AG09309 (cell line): ENCODE measurements at places on chromosomes 2 and 18.

DNA sequence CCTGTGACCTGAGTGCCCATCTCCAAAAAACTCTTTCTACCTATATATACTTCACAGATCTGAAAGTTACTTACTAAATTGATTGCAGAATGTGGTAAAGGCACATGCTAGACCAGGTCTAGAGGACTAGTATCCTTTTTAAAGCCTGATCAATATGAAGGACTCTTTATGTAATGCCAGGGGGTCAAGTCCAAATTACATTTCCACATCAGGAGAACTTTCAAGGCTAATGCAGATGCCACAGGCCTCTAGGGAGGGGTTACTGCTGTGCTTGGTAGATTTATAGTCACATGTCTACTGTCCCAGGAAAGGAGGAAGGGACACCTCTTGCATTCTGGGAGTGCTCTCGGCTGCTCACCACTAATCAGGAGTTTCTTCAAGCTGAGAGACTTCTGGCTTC lies 118.4 kb upstream of the NOSTRIN start:
- DNase-seq = no peak

DNA sequence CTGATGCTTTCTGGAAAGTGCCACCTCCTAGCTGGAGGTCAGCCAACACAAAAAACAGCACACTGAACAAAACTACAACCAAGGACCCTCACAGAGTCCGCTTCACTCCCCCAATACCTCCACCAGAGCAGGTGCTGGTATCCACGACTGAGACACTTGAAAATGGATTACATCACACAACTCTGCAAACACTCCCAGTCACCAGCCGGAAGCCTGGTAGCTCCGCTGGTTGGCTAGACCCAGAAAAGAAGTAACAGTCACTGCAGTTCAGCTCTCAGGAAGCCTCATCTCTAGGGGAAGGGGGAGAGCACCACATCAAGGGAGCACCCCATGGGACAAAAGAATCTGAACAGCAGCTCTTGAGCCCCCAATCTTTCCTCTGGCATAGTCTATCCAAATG lies 175.4 kb downstream of the LCLAT1 start:
- DNase-seq = no peak

GRCh38 chr2:71882949-71883472 lies 264.7 kb downstream of the CYP26B1 start:
- peak; percentile 93 for DNase-seq

- no peak for DNase-seq
Measured at GRCh38 chr2:227891673-227892072, 20.2 kb downstream of the DAW1 start.

GRCh38 chr2:37457401-37457901 lies 113.0 kb downstream of the QPCT start:
- peak; percentile 67 for DNase-seq

GRCh38 chr2:229914171-229914570 lies 7.6 kb downstream of the TRIP12 start:
- no peak for DNase-seq

DNA sequence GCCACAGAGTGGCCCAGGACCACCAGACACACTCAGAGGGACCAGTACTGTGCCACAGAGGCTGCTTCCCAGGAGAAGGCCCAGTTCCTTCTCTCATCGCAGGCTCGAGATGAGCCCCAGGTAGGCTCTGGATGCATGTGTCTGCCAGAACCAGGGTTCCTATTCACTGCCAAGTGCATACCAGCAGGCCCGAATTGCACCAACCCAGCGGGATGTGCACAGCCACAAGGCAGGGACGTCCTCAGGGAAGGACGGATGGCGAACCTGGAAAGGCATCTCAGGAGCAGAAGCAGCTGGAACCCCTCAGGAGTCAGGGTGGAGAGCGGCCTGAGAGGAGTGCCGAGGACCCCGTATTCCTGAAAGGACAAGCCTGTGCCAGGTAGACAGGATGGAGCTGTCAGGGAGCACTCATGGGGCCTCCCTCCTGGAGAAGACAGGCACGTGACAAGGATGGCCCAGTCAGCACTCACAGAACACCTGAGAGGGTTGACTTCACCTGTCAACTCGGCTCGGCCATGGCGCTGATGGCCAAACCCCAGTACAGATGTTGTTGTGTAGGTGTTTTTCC lies 73.7 kb downstream of the PTGR3 start:
- no peak for DNase-seq

DNA sequence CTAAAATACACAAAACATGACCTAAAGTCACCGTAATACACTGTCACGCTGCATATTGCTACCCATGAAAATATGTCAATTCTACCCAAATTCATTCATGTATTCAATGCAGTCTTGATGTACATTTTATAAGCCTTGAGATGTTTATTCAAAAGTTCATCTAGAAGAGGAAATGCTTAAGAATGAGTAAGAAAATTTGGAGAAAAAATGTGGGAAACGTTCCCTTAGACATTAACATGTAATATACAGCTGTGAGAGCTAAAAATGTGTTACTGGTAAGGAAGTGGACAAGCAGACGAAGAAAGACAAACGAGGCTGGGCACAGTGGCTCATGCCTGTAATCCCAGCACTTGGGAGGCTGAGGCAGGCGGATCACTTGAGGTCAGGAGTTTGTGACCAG lies 37.3 kb downstream of the THAP4 start:
- no peak for DNase-seq

DNA sequence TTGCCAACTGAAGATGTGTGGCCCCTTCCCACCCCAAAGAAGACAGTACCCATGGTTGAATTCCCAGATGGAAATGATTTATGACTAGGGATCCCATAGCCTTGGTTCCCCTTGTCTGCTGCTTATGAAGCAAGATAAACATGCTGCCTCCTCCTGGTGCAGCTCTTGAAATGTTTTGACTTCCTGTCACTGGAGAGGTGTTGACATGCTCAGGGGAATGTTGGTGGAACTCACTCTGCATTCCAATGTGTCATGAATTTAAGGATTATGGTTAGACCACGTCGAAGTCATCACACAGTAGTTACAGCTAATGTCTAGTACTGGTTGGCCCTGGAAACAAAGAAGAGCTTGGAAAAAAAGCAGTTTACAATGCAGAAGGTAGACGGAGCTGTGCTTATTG lies 69.0 kb upstream of the FAM110C start:
- no peak for DNase-seq

DNA sequence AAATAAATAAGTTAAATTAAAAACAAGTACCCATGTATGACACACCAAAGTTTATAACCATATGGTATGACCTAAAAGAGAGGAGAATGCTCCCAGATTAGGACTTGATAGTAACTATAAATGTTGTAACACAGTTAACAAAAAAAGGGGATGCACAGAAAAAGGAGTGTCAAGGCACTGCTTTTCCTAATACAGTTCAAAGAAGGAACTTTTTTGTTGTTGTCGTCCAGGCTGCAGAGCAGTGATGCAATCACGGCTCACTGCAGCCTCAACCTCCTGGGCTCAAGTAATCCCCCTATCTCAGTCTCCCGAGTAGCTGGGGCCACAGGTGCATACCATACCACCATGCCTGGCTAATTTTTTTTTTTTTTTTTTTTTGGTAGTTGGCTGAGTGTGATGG lies 2.7 kb downstream of the NARS1 start:
- DNase-seq = no peak

DNA sequence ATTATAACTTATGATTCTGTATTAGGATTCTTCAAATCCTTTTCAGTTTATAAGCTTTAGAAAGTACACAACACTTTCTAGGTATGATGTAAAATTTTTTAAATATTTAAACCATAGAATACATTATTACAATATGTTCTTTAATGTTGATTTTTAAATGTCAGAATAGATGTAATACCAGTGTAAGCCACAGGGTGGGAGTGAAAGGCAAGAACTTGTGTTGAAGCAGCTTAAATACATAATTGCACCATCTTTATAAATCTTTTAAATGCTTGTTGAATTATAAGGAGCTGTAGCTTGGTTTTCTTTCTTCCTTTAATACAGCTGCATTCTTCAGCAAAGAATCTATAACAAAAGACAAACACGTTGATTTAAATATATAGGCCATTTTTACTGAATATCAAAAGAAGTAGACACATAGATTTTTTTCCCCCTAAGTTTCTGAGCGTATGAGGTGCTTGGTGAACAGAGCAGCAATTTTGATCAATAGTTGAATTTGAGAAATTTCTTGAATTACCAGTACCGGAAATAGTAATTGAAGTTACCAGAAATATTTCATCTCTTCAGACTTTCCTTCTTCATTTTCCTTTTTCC lies 63.0 kb downstream of the TANK start:
- DNase-seq = no peak

- DNase-seq = no peak
Measured at GRCh38 chr18:43322132-43322531, 44.8 kb upstream of the SYT4 start.

GRCh38 chr2:127052771-127053691 lies 53.9 kb downstream of the BIN1 start:
- no peak for DNase-seq

DNA sequence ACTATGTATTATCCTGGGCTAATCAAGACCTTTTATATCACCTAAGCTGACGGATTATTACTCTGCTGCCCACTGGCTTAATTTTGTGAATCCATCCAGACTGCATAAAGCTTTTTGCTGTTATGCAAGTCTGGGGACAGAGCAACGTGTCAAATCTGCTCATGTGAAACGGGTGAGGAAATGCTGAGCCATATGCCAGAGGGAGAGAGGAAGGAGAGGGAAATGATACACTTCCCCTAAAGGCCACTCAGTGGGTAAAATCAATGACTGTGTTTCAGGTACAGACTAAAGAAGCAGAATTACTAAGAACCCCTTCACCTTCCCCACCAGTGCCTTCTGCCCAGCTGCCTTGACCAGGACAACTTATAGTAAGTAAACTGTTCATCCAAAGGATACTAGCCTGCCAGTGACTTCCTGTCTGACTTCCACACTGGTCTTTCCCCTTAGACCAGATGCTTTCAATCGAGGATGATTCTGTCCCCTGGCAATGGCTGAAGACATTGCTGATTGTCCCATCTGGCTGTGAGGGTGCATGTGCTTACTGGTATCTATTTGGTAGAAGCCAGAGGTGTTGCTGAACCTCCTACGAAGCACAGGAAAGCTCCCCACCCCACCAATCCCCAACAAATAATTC lies 43.0 kb downstream of the STAT1 start:
- no peak for DNase-seq

DNA sequence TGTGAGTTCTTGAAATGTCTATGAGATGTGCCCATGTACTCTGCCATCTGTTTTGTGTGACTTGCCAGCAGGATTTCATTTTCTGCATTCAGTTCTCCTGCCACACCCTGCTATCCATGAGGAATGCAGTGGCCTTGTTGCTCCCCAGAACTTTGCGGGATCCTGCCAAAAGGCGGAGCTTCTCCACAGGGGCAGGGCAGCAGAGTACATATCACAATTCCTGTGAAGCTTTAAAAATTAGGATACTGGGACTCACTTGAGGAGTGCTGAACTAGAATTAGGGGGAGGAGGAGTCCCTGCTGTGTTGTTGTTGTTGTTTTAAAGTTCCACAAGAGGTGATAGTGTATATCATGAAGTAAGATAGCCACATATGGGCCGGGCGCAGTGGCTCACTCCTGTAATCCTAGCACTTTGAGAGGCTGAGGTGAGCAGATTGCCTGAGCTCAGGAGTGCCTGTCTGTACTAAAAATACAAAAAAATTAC lies 76.4 kb downstream of the TANC1 start:
- DNase-seq = no peak

DNA sequence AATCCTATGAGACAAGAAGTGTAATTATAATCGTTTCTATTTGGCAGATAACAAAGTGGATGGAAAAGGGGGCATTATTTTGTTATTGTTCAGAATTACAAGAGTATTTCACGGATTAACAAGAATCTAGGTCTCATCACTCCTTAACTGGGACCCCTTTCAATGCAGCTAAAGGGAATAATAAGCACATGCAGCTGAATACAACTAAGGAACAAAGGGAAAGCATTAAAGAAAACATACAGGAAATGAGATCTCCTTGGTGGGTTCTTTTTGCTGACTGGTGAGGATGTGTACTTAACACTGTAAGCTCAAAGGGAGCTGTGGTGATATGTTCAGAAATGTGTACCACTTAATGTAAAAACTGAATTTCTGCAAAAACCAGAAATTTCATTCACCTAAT lies 140.5 kb upstream of the WDSUB1 start:
- DNase-seq = no peak

- DNase-seq = peak; percentile 38
Measured at GRCh38 chr18:67402543-67402942, 114.0 kb downstream of the DSEL start.

DNA sequence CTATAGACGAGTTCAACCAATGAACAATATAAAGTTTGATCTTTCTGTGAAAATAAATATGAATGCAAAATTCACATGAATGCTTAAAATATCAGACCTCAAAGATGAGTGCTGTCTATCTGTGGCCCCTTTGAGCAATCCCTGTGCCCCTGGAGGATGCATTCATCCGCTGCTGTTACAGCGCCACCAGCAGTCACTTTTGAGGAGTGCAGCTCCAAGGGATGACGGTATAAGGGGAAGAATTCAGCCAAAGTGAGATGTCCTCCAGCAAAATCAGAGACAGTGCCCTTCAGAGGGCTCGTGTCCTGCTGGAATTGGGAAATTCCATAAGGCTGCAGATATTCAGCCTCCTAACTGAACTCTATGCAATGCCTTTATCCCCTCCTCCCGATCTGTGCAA lies 12.0 kb upstream of the CHRNA1 start:
- DNase-seq = no peak

GRCh38 chr2:172693529-172694455 lies 41.9 kb upstream of the RAPGEF4 start:
- DNase-seq = no peak

GRCh38 chr2:109225170-109225782 lies 96.3 kb downstream of the SH3RF3 start:
- no peak for DNase-seq

GRCh38 chr2:44553456-44553855 lies 191.7 kb downstream of the CAMKMT start:
- DNase-seq = no peak

- no peak for DNase-seq
Measured at GRCh38 chr2:138831691-138832090, 51.5 kb upstream of the NXPH2 start.

DNA sequence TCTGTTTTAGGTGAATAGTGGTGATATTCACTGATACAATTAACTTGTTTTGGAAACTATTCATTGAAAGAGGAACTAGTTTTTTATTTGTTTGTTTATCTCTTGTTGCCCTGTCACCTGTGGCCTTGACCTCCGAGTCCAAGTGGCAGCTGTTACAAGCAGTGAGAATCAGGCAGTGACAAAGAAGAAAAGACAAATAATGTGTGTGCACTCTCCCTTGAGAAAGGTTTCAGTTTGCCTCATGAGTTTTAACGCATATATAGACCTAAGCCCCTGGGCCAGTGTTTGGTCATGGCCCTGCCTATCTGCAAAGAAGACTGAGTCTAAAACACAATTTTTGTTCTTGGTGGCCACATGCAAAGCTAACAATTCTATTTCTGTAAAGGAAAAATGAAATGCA lies 15.3 kb downstream of the KYNU start:
- DNase-seq = no peak

- DNase-seq = no peak
Measured at GRCh38 chr18:8773980-8774379, 68.6 kb downstream of the MTCL1 start.

- no peak for DNase-seq
Measured at GRCh38 chr2:45031028-45031427, 21.8 kb upstream of the SIX2 start.

- DNase-seq = no peak
Measured at GRCh38 chr2:222196159-222196558, 102.6 kb downstream of the PAX3 start.

GRCh38 chr2:57080035-57080434 lies 896.2 kb downstream of the CCDC85A start:
- no peak for DNase-seq
